ENCODE measurements at places on chromosomes 4 and X.

GRCh38 chrX:49139713-49140112, 16.2 kb upstream of the GPKOW start:
- no peak for DNase-seq

GRCh38 chr4:59380841-59381366, 1819.2 kb upstream of the ADGRL3 start:
- no peak for DNase-seq

- no peak for DNase-seq
Observed at GRCh38 chrX:109626637-109627036, 1.7 kb upstream of the KCNE5 start.

GRCh38 chrX:42759881-42760280, 18.1 kb downstream of the PPP1R2C start:
- DNase-seq = no peak

- no peak for DNase-seq
Observed at GRCh38 chr4:82792912-82793649, 5.5 kb downstream of the SCD5 start.

GRCh38 chr4:177595386-177595785, 153.1 kb upstream of the AGA start:
- DNase-seq = no peak

DNA sequence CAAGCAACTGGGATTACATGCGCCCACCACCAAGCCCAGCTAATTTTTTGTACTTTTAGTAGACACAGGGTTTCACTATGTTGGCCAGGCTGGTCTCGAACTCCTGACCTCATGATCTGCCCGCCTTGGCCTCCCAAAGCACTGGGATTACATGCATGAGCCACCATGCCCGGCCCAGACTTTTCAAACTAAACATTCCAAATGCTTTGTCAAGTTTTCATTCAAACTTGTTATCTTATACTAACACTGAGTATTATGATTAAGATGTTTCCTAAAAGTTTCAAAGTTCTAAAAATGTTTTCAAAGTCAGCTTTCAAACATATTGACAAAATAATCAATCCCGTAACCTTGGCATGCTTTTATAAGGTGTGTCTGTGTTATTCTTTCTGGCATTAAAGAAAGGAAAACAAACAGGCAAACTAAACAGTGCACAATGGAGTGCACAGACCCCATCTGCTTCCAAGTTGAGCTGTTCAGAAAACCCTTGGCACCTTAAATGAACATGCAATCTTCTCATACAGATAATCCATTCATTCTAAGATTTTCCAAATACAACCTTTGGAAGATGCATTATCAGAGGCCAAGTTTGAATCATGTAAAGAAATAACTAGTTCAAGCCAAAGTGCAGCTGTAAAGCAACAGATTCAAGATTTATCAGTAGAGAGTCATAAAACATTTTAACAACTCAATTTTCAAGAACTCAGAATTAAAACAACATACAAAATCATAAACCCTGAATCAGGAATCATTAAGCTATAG, 49.1 kb downstream of the ABCG2 start:
- DNase-seq = no peak

GRCh38 chr4:139175646-139176301, 1.2 kb downstream of the ELF2 start:
- no peak for DNase-seq

GRCh38 chr4:112521123-112522023, 5.4 kb upstream of the NEUROG2 start:
- no peak for DNase-seq

DNA sequence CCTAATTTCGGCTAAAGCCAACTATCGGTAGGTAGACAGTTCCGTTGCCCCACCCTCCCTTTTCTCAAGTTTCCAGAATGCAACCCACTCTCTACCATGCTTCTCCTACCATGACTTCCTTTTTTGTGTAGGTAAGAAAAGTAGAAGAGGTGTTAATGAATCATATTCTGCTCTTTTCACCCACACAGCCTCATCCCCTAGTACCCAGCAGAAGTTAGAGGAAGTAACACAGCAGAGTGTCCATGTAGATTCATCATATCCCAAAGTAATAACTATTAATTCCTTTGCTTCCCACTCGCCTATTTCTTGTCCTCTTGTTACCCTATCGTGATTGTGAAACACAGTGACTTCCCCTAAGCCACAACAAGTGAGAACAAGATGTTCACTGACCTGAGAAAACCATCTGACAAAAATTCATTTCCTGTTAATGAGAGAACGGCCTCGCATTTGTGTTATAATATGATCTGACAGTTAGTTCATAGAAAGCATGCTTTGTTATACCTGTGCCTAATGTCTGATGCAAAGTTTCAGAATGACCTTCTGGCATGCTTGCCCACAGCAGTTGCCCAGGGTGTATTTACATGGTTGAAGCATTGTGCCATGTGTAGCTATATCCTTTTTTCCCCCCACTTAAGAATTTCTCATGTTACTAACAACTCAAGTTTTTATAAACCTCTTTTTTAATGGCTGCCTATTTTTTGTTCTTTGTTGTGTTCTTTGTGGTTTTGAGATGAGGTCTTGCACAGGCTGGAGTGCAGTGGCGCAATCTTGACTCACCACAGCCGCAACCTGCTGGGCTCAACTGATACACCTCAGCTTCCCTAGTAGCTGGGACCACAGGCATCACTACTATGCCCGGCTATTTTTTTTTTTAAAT, 185.6 kb downstream of the RAP1GDS1 start:
- peak; percentile 38 for DNase-seq

DNA sequence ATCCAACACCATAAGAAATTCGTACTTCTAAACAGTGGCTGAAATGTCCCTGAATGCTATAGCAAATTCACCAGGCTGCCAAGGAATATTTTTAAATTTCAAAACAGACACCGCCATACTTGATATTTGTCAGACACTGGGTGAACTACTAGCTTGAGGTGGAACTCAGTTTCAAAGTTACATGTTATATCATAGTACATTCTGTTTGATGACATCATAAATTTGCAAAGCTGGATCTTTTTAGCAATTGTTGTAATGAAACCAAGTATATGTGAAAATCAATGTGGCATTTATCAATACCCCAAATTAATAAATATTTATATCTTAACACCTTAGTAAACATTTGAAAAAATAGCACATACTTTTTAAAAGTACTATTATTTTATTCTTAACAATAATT, 14.2 kb downstream of the ART3 start:
- DNase-seq = no peak

DNA sequence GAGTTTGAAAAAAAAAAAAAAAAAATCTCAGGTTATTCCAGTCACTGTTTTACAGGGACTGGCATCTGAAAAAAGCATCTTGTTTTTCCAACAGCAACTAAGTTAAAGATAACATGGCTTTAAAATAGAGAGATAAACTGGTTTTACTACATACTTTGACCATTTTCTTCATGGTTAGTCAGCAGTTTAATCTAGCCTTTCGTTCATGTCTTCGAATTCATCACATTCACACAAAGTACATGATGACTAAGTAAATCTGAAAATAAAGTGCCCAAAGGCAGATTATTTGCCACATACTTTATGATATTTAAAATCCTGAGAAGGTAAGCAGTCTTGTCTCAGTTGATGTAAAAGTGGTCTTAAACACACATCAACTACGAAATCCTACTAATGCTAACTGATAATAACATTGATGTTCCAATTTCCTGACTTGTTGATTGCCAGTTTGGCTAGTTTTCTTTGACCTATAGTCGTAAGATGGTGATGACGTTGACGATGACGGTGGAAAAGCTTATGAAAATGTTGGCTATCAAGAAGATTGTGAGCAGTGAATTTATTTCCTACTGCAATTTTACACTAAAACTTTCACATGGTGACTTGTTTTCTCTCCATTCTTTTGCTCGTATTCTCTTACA, 540.5 kb upstream of the BOD1L1 start:
- DNase-seq = no peak

GRCh38 chr4:89152972-89153371, 41.6 kb downstream of the TIGD2 start:
- no peak for DNase-seq

Data from effector CD4-positive, alpha-beta T cell (primary cell).